SJSA1 (cell line): ENCODE measurements at places on chromosomes 3 and 15. TPM values are rescaled to one million over a fixed set of nuclear protein-coding genes. Genes with fewer than 3 reads are reported as not detected.
A peak's percentile ranks its signal among the peaks of the same experiment; 100 is the strongest.

GPR27 gene
- total RNA-seq: not detected in 2 replicates

XCR1 gene
- not detected in 2 replicates for total RNA-seq

LMAN1L gene
- total RNA-seq: not detected in 2 replicates

CNTN3 gene
- total RNA-seq: not detected in 2 replicates

- H3K4me3 ChIP-seq: no peak overlapping the region
- no peaks in the 10 kb centered on the region for H3K36me3 ChIP-seq
- no peaks in the 10 kb centered on the region for H3K4me1 ChIP-seq
- peaks cover 15% of the 10 kb centered on the region for H3K27me3 ChIP-seq
- H3K27ac ChIP-seq: no peak overlapping the region
Measured at GRCh38 chr3:37753428-37753827, 108.3 kb upstream of the CTDSPL start.

DNA sequence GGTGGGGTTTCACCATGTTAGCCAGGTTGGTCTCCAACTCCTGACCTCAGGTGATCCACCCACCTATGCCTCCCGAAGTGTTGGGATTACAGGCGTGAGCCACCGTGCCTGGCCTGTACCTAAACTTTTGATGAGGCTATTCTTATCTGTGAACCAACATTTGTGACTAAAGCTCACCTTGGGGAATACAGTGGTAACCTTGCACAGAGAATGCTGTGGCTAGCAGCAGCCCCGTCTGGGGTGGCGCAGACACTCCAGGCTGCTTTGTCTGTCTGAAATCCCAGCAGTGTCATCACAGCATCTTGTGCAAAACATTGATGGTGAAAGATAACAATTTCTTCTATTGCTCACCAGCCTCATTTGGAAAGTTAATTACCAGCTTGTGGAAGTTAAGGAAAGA is 58.9 kb downstream of the CMTM8 start:
- no peaks in the 10 kb centered on the region for H3K27me3 ChIP-seq
- no peak overlapping the region for H3K27ac ChIP-seq
- no peaks in the 10 kb centered on the region for H3K4me1 ChIP-seq
- no peaks in the 10 kb centered on the region for H3K36me3 ChIP-seq
- H3K4me3 ChIP-seq: no peak overlapping the region

- H3K36me3 ChIP-seq: peaks cover 60% of the 10 kb centered on the region
- H3K27ac ChIP-seq: no peak overlapping the region
- H3K4me3 ChIP-seq: no peak overlapping the region
- no peak for DNase-seq
Measured at GRCh38 chr15:70835415-70835814, 18.5 kb downstream of the LARP6 start.

- peaks cover 3% of the 10 kb centered on the region; the same call in 1 of the 2 replicates for H3K27me3 ChIP-seq
- H3K36me3 ChIP-seq: no peaks in the 10 kb centered on the region
- no peak overlapping the region for H3K4me3 ChIP-seq
- no peak for DNase-seq
- H3K27ac ChIP-seq: no peak overlapping the region
Measured at GRCh38 chr3:158909870-158910269, 108.0 kb downstream of the MFSD1 start.

GRCh38 chr15:70079888-70080287 is 17.8 kb downstream of the TLE3 start:
- peaks cover 78% of the 10 kb centered on the region for H3K36me3 ChIP-seq
- H3K27me3 ChIP-seq: no peaks in the 10 kb centered on the region
- H3K4me3 ChIP-seq: no peak overlapping the region
- no peaks in the 10 kb centered on the region for H3K4me1 ChIP-seq
- DNase-seq: no peak

GRCh38 chr15:62094388-62094787 is 27.6 kb downstream of the C2CD4A start:
- H3K27ac ChIP-seq: no peak overlapping the region
- no peak overlapping the region for H3K4me3 ChIP-seq
- 0 out of 2 replicates have a peak, but pooled peaks cover 4% of the 10 kb centered on the region for H3K4me1 ChIP-seq
- H3K27me3 ChIP-seq: no peaks in the 10 kb centered on the region
- H3K36me3 ChIP-seq: no peaks in the 10 kb centered on the region

- no peaks in the 10 kb centered on the region for H3K27me3 ChIP-seq
- H3K4me1 ChIP-seq: peaks cover 9% of the 10 kb centered on the region
- H3K27ac ChIP-seq: no peak within 1 kb of the TSS
- H3K36me3 ChIP-seq: peaks cover 42% of the 10 kb centered on the region
Measured at GRCh38 chr3:51955175-51955892, at the start of gene GPR62. Gene GPR62, plus strand, starts transcription at chr3:51955381. Its CDS starts 272 bp downstream, at chr3:51955653.

DNA sequence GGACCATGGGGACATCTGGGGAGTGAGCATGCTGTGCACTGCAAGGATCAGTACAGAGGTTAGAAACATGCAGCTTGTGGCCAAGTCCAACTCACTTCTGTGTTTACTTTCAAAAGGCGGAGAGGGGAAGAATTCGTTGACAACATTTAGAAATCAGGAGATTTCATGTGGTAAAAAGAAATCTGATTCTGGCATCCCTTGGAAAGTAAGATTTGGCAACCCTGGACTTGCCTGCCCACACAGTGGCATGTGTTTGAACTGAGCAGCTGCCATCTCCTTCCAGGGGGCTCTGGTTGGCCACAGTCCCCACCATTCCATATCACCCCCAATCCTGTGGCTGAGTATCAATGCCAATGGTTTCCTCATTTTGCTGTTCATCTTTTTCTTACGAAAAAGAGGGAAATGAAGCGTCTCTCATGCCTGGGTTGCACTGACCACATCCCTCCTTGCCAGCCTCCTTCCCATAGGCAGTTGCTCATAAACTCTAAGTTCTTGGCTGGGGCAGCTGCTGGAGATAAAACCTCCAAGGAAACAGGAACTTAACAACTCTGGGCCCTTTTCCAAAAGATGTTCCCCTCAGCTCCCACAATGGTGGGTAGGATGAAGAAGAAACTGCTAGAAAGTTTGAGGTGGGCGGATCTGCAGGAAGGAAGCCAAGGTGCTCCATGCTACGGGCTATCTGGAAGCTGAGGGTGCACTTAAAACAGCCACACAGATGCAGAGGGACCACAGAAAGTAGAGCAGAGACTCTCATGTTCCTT is 29.2 kb downstream of the SLC6A11 start:
- H3K4me3 ChIP-seq: no peak overlapping the region
- H3K4me1 ChIP-seq: no peaks in the 10 kb centered on the region
- no peak for DNase-seq
- H3K27me3 ChIP-seq: peaks cover 11% of the 10 kb centered on the region
- H3K27ac ChIP-seq: no peak overlapping the region

GRCh38 chr3:126567696-126568438 is 9.1 kb upstream of the C3orf22 start:
- no peaks in the 10 kb centered on the region for H3K36me3 ChIP-seq
- H3K27ac ChIP-seq: no peak overlapping the region
- H3K4me3 ChIP-seq: no peak overlapping the region
- H3K4me1 ChIP-seq: no peaks in the 10 kb centered on the region
- H3K27me3 ChIP-seq: peaks cover 28% of the 10 kb centered on the region

GRCh38 chr3:191425322-191425734 is 35.6 kb upstream of the PYDC2 start:
- no peaks in the 10 kb centered on the region for H3K4me1 ChIP-seq
- no peak overlapping the region for H3K27ac ChIP-seq
- 0 out of 2 replicates have a peak, but pooled peaks cover 4% of the 10 kb centered on the region for H3K27me3 ChIP-seq

GRCh38 chr15:75178938-75179745 is 22.5 kb upstream of the C15orf39 start:
- 0 out of 2 replicates have a peak, but pooled peaks cover 4% of the 10 kb centered on the region for H3K27me3 ChIP-seq
- H3K36me3 ChIP-seq: no peaks in the 10 kb centered on the region
- H3K4me1 ChIP-seq: peaks cover 5% of the 10 kb centered on the region; the same call in 1 of the 2 replicates

- H3K36me3 ChIP-seq: no peaks in the 10 kb centered on the region
- DNase-seq: no peak
- H3K4me3 ChIP-seq: no peak overlapping the region
- no peaks in the 10 kb centered on the region for H3K27me3 ChIP-seq
- peaks cover 52% of the 10 kb centered on the region for H3K4me1 ChIP-seq
Measured at GRCh38 chr15:63497642-63498467, 6.5 kb upstream of the USP3 start.

DNA sequence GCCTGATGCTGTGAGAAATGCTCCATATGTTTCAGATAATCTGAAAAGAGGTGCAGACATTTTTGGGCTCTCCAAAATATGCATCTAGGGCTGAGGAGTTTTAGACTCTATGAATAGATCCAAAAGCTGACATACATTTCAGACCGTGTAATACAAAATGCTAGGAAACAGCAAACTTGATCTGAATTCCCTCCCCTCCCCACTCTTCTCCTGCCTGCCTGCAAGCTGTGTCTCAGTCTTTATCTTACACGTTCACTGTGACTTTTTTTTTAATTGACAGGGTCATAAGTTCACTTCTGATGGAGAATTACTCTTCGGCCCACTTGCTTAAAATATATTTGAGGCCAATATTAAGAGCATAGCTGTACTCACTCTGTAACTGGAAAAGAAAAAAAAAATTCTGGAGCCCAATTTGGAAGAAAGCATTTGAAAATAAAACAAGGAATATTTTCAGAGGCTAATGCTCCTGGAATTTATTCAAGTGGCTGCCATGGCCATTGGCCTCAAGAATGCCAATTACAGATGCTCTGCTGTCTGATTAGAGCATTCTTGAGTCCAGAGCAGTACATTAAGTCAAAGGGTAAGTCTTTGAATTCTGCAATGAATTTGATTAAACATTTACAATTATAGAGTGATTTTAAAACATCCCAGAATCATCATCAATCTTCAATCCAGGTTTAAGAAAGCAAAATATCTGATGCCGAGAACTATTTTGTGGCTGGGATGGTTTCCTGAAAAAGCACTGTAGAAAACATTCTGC is 146.2 kb upstream of the SEMA6D start:
- H3K4me3 ChIP-seq: no peak overlapping the region
- H3K27me3 ChIP-seq: no peaks in the 10 kb centered on the region
- DNase-seq: no peak
- H3K36me3 ChIP-seq: no peaks in the 10 kb centered on the region
- H3K4me1 ChIP-seq: peaks cover 6% of the 10 kb centered on the region; the same call in 1 of the 2 replicates

- no peaks in the 10 kb centered on the region for H3K27me3 ChIP-seq
- peaks cover 90% of the 10 kb centered on the region for H3K36me3 ChIP-seq
- no peak overlapping the region for H3K27ac ChIP-seq
- peaks cover 55% of the 10 kb centered on the region for H3K4me1 ChIP-seq
Measured at GRCh38 chr3:99865321-99865720, 47.7 kb downstream of the CMSS1 start.

DNA sequence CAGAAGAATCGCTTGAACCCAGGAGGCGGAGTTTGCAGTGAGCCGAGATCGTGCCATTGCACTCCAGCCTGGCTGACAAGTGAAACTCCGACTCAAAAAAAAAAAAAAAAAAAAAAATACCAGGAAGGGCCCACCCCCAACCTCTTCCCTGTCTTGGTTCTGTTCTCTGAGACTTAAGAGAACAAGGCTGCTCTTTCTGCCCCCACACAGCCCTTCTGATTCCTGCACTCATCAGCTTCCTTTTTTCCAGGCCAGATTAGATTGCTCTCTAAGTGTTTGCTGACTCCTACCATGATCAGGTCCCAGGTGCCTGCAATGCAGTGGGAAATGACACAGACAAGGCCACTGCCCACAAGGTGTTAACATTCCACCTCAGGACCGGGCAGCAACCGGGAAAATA is 13.0 kb downstream of the TMEM44 start:
- H3K27ac ChIP-seq: no peak overlapping the region
- H3K27me3 ChIP-seq: no peaks in the 10 kb centered on the region
- H3K4me1 ChIP-seq: peaks cover 3% of the 10 kb centered on the region; the same call in 1 of the 2 replicates
- DNase-seq: no peak
- peaks cover 30% of the 10 kb centered on the region for H3K36me3 ChIP-seq
- no peak overlapping the region for H3K4me3 ChIP-seq

DNA sequence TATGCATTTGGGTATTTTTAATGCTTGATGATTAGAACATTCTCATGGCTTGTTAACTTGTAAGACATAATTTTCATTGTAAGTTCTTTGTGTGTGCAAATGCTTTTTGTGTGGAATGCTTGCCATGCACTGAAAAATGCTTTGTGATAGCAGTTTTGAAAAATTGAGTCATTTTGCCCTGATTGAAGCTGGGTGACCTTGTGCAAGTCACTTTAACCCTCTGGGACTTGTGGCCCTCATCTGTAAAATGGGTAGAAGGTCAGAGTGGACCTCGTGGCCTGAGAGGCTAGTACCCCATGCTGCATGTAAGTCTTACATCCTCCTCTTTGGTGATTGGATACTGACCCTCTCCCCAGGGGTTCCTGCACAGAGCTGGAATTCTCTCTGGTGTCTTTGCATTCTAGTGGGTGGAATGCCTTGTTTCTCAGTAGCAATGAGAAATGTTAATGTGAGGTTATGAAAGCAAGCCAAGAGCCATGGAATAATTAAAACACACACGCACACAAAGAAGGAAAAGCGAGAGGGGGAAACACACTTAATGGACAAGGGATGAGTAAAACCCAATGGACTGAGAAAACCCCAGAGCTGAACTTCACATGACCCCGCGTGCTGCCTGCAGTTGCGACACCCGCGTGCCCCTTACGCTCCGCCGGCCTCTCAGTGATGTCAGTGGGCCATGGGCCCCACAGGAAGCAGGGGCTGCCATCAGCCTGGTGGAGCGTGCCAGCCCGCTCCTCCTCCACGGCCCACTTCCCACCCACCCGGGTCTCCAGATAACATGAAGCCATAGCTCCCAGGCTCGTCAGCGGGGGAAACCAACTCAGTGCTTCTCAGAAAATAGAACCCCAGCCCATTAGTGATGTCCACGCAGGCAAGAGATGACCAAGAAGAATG is 44.0 kb downstream of the SMAD3 start:
- DNase-seq: peak; percentile 96
- H3K27ac ChIP-seq: peak overlapping the region; percentile 99
- H3K4me3 ChIP-seq: no peak overlapping the region
- peaks cover 77% of the 10 kb centered on the region for H3K4me1 ChIP-seq

DNA sequence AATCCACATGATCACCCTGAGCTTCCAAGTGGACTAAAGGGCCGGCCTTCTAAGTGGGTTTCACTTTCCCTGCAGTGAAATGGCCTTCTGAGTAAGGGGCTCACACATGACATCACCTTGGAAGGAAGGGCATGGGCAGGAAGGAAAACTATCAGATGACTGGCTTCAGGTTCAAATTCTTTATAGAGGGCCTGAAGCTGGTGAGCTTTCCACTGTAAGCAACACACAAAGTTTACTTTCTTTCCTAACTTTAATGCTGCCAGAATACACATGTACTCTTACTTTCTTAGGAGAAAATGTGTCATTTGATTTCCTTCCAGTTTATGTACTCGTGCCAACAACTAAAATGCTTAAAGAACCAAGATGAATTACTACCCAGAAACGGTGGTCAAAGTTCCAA is 475.6 kb downstream of the FOXP1 start:
- DNase-seq: no peak
- no peak overlapping the region for H3K27ac ChIP-seq
- H3K4me1 ChIP-seq: peaks cover 68% of the 10 kb centered on the region

DNA sequence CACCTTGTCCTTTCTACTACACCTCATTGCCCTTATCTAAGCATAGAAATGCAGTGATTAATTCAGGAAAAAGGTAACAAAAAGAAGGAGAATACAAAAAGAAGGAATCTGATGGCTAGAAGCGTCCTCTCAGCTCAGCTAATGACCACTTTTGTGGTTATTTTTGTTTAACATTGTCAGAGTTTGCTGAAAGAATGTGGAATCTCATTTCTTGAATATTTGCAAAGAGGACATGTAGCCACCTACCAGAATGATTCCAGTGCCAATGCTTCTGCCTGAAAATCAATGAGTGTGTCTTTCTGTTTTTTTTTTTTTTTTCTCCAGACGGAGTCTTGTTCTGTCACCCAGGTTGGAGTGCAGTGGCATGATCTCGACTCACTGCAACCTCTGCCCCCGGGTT is 24.5 kb downstream of the NANOGP8 start:
- no peak for DNase-seq
- H3K36me3 ChIP-seq: no peaks in the 10 kb centered on the region
- H3K4me1 ChIP-seq: peaks cover 9% of the 10 kb centered on the region
- no peak overlapping the region for H3K4me3 ChIP-seq
- H3K27ac ChIP-seq: no peak overlapping the region
- no peaks in the 10 kb centered on the region for H3K27me3 ChIP-seq
